GM13976 (cell line): ENCODE measurements at places on chromosomes 4 and X.

- DNase-seq, result no peak
Observed at GRCh38 chr4:7988437-7988836, 48.8 kb upstream of the AFAP1 start.

DNA sequence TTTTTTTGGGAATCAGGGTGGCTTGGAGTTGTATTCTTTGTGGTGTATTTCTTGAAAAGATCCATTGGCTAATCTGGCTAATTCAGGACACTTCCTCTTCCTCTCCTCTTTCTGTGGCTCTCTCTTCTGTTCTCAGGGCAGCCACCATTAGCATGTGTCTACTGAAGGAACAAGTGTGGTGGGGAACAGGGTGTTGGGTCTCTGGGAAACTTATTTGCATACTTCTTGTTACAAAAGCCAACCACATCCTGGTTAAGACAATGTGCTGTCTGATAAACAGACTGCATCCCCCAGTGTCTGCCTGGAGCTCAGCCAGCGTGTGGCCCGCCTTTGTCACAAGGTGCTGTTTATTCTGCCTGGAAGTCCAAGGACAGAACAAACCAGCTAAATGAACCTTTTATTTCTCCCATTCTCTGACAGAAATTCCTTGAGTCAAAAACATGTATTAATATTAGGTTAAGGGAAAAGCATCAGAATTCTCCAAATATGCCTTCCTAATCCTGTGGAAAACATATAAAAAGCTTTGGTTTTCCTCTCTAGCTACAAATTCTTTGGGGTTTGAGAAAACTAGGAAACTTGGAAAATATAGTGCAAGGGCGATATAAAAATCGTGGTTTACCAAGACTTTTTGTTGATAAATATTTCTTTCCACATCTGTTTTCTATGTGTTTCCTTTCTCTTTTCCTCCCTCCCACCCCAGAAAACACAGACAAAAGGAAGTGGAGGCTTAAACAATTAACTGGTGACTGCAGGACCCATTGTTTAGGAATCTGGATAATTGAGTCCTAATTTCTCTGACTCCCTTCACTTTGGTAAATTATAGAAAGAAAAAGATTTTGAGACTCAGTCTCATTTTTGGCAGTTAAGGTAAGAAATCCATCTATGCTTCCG lies 203.6 kb downstream of the SPRY1 start:
- peak; percentile 39 for DNase-seq

DNA sequence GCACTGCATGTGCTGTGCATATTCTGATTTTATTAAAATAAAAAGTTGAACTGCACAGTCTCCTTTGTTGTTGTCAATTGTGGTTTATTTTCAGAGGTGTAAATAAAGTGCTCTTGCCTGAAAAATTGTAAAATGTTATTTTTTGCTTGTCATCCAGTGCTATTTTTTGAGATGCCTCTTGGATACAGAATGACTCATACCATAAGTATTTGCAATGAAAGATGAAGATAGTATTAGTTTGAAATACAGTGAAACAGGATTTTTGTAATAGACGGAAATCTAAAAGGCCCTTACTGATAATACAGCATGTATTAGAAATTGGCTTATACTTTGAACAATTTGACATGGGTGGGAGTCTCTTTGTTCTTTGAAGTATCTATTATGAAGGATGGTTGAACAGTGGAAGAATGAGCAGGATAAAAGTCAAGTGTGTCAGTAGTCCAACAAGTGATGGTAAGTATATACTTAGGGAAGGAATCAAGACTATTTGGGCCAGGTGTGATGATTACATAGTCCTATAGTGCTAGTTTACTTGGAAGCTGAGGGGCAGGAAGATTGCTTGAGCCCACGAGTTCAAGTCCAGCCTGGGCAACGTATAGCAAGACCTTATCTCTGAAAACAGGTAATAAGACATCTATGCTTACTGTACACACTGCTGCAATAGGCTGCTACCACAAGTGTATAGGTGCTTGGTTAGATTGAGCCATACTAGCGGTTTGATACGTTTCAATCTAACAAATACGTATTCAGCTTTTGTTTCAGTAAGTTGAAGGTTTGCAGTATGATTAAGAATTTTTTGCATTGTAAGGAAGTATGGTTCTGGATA lies 16.4 kb downstream of the DDX3X start:
- DNase-seq, result no peak

GRCh38 chr4:22439947-22440346 lies 75.9 kb downstream of the ADGRA3 start:
- DNase-seq, result no peak

DNA sequence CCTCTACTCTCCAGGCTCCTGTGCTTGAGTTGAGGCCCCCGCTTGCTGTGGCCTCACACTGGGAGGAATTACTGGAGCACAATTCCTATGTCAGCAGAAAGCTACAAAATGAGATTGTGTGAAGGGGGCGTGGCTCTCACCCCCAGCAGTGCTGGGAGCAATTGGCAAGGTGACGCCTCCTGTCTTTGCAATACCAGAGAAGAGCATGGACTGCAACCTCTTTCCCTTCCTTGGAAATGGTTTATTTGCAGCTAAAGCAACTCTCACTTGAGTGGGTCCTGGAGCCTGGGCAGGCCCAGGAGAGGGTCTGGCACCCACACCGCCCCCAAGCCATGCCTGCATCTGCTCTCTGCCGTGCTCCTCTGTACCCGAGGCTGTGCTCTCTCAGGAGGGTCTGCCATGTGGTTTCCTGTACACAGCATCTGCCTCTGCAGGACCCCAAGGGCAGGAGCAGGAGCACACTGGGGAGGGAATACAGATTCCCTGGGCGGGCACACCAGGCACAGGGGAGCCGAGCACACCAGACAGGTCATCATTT lies 32.9 kb upstream of the HGFAC start:
- DNase-seq, result no peak

- DNase-seq, result no peak
Observed at GRCh38 chr4:131046821-131047220, 1950.9 kb downstream of the C4orf33 start.

- no peak for DNase-seq
Observed at GRCh38 chr4:8319731-8320385, 50.3 kb downstream of the HTRA3 start.

DNA sequence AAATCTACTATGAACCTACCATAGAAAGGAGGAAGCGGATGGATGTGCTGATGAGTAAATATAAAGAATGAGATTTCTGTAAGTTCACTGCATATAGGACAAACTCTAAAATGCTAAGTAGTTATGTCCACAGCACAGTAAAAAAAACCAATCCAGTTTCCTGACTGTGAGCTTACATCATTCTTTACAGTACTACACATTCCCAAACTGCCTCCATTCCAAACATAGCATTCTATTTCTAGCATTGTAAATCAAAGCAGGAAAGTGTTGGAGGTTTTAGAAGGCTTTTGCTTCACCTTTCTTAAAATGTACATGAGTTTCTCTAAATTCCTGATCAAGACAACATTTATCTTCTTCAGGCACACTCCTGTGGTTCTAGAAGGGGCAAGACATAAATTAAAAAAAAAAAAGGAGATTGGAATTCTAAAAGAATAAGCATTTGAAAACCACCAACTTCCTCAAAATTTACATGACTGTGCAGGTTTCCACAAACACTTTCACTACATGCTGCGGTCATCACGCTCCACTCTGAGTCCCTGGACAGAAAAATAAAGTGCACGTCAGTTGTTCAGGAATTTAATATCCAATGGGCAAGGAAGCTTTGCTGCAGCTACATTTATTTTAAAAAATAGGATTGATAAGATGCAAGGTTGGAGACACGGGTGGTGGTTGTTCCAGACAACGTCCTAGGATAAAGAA lies 297.6 kb upstream of the STS start:
- no peak for DNase-seq

- no peak for DNase-seq
Observed at GRCh38 chr4:21815651-21816377, 132.8 kb downstream of the KCNIP4 start.

GRCh38 chrX:153667956-153668396 lies 5.6 kb downstream of the PNCK start:
- DNase-seq, result peak; percentile 82

DNA sequence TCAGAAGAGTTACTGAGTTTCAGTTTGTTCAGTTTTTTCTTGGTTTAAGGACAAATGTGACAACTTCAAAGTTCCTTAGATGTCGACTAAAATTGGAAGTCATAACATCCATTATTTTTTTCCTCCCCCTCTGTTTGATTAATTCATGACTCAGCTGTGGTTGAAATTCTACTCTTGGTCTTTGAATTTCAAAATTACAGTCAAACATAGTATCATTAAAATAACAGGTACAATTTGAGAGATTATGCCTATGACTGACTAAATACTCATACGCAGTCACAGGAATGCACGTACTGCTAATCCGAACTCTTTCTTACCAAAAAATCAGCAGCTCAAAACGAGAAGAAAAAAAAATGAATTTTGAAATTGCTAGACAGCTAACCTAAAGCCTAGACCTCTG lies 1434.8 kb downstream of the RAPGEF2 start:
- no peak for DNase-seq

- no peak for DNase-seq
Observed at GRCh38 chr4:27407616-27408015, 547.0 kb downstream of the STIM2 start.

DNA sequence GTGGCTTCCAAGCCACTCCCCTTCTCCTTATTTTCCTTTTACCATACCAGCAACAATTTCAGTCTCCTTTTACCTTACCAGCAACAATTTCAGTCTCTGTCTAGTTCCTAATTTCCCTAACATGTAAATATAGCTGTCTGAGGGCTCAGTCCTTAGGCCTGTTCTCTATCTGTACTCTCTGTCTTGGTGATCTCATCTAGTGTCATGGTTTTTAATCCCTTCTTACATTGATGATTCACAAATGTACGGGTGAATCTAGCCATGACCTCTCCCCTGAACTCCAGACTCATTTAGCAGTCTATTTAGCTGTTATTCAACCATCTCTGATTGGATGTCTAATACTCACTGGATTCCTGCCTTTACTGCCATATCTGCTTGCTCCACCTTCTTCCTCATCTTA lies 7.2 kb downstream of the IL15 start:
- DNase-seq, result no peak

DNA sequence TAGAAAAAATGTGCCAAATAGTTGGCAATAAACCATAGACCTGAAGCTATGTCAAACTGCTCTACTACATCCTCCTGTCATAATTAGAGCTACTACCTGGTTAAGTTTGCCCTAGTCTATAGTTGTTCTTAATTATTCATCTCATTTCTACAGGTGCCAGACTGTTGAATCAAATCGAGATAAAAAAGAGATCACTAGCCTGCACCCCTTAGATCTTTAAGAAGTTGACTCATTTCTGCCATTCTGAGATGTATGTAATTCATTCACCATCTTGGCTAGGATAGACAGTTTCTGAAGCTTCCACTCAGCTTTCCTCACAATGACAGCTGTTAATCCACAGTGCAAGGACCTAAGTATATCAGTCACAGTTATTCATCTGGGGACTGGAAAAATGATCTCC lies 452.1 kb upstream of the BOD1L1 start:
- DNase-seq, result no peak

GRCh38 chr4:5759236-5760075 lies 48.5 kb downstream of the EVC start:
- no peak for DNase-seq

GRCh38 chrX:111339212-111339611 lies 68.9 kb upstream of the CAPN6 start:
- no peak for DNase-seq
